ENCODE measurements at places on chromosomes 2 and 18. TPM values are rescaled to one million over a fixed set of nuclear protein-coding genes. Genes with fewer than 3 reads are reported as not detected.

TMEM163 gene
- total RNA-seq: 0.21 TPM

DHRS9 gene
- total RNA-seq: not detected

CNOT11 gene
- 50.0 TPM for total RNA-seq

- no peaks in the 10 kb centered on the region for H3K4me1 ChIP-seq
- no peak for DNase-seq
- H3K36me3 ChIP-seq: peaks cover 77% of the 10 kb centered on the region
- no peak overlapping the region for H3K27ac ChIP-seq
These were observed 7.3 kb downstream of the CEBPZ start for GRCh38 chr2:37224063-37224462.

DNA sequence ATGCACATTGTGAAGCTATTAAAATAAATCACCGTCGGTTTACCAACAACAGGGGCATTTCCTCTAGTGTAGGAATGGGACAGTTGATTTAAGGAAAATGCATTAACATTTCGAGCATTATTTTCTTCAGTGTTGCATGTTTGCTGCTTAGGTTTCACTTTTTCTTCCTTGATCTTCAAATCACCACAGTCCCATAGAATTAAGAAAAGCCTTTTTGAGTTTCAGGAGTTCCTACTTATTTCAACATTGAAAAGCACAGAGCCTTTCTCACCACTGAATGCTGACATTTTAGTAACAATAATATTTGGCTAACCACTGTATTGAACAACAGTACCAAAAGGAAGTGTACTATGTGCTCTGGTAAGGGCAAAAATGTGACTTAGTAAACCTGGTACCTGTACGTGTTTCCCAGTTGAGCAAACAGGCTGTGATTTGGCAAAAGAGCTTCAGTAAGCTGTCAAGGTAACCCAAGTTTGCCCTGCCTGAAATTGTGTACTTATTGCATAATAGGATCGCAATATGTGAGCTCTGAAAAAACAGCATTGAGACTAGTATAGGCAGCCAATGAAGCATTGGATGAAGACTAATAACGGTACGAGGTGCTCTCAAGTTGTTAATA, 2.2 kb downstream of the LRRTM4 start:
- no peak for DNase-seq
- H3K27ac ChIP-seq: no peak overlapping the region

C2orf66 gene
- total RNA-seq: 0.20 TPM

RNU2-63P gene
- total RNA-seq: 12.2 TPM

DNA sequence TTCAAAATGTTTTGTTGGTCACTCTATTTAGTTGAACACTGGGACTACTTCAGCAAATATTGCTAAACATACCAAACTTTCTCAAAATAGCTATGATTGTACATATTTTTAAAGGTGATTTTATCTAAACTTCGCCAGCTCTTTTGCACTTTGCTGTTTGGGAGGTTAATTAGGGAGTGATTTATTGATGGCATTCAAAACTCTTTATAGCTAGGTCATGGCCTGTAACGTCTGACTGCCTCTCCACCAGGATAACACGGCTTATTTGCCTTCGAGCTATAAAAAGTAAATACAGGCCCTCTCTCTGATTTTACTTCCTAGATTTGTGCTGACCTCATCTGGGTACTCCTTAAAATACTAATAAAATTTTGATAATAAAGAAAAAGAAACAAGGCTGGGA, 931.9 kb downstream of the DCDC2C start:
- no peaks in the 10 kb centered on the region for H3K4me1 ChIP-seq
- no peak for DNase-seq
- no peaks in the 10 kb centered on the region for H3K27me3 ChIP-seq
- no peak overlapping the region for H3K27ac ChIP-seq
- no peak overlapping the region for H3K4me3 ChIP-seq

- H3K4me1 ChIP-seq: no peaks in the 10 kb centered on the region
- no peak overlapping the region for H3K4me3 ChIP-seq
- no peak overlapping the region for H3K27ac ChIP-seq
- DNase-seq: no peak
- no peaks in the 10 kb centered on the region for H3K36me3 ChIP-seq
These were observed 142.9 kb downstream of the RNF144A start for GRCh38 chr2:7060156-7060555.

DNA sequence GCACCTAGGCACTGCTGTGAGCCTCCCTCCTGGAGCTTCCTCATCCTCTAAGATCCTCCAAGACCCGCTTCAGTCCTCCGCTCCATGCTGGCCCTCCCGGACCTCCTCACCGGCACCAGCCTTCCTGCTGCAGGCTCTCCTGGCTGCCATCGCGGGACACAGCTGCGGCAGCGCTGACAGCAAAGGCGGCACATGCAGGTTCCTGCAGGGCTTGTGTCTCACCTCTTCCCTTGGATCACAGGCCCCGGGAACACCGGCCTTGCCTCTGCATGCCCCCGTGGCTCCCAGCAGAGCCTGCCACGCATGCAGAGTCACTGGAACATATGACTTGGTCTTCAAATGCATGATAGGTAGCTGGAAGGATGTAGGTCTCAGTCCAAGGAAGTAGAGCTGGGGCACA, 67.2 kb downstream of the PTGR3 start:
- H3K27ac ChIP-seq: no peak overlapping the region
- H3K36me3 ChIP-seq: no peaks in the 10 kb centered on the region
- no peaks in the 10 kb centered on the region for H3K4me1 ChIP-seq
- DNase-seq: peak; percentile 24
- H3K27me3 ChIP-seq: no peaks in the 10 kb centered on the region
- no peak overlapping the region for H3K4me3 ChIP-seq

DNA sequence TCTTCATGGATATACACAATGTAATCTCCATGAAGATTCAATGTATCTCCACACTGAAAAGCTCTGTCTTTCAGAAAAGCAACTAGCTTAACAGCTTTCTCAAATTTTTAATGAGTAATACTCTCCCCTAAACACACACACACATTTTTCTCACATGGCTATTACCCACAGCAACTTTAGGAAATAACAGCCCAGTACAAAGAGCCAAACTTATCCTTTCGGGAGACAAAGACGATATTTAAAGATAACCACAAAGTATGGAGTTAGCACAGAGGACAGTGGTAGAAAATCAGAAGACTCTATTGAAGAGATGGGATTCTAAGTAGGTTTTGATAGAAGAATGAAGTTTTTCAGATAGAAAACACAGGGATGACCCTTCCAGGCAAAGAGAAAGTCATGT, 394.9 kb upstream of the TRIB2 start:
- H3K4me1 ChIP-seq: no peaks in the 10 kb centered on the region
- H3K4me3 ChIP-seq: no peak overlapping the region
- H3K27me3 ChIP-seq: no peaks in the 10 kb centered on the region
- no peak for DNase-seq
- no peak overlapping the region for H3K27ac ChIP-seq

GRCh38 chr2:37907501-37908225, 17.4 kb upstream of the RMDN2 start:
- no peak overlapping the region for H3K27ac ChIP-seq
- H3K4me3 ChIP-seq: no peak overlapping the region
- H3K4me1 ChIP-seq: no peaks in the 10 kb centered on the region
- no peak for DNase-seq

- no peaks in the 10 kb centered on the region for H3K36me3 ChIP-seq
- H3K4me1 ChIP-seq: no peaks in the 10 kb centered on the region
- no peak overlapping the region for H3K4me3 ChIP-seq
- no peak for DNase-seq
These were observed 608.2 kb upstream of the NETO1 start for GRCh38 chr18:73476031-73476430.

GRCh38 chr2:26668856-26669750, 23.4 kb upstream of the KCNK3 start:
- peak; percentile 40 for DNase-seq
- H3K4me3 ChIP-seq: no peak overlapping the region
- no peaks in the 10 kb centered on the region for H3K27me3 ChIP-seq
- no peak overlapping the region for H3K27ac ChIP-seq
- H3K4me1 ChIP-seq: no peaks in the 10 kb centered on the region

DNA sequence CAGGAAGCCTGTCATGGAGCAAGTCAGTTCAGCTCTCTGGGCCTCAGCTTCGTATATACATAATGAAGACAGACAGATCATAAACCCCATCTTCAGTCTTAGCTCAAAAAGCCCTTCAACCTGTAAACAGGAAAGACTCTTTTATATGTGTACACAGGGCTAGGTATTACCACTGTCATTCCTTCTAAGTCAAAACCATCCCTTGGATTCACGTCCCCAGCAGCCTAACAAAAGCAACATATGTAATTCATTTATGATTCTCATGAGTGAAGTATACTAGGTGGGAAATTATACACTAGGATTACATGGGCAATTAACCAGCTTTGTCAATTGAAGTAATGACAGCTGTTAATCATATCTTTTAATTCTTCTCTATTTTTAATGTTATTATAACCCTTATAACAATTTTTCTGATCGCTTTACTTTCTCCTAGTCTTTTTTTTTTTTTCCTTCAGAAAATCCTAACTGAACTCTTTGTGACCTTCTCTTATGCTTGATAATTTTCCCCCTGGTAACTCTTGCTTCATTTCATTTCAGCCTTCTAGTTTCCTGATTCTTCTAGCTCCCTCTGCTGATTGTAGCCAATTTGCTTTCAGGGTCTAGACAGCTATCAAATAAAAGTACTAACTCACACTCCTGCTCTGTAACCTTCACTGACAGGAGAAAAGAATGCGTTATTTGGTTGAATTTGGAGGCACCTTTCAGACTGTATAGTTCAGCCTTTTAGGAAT, 99.7 kb downstream of the RBM43 start:
- no peaks in the 10 kb centered on the region for H3K36me3 ChIP-seq
- no peak for DNase-seq
- no peak overlapping the region for H3K4me3 ChIP-seq

- H3K4me1 ChIP-seq: no peaks in the 10 kb centered on the region
- H3K27me3 ChIP-seq: no peaks in the 10 kb centered on the region
- H3K27ac ChIP-seq: no peak overlapping the region
- peaks cover 85% of the 10 kb centered on the region for H3K36me3 ChIP-seq
- no peak for DNase-seq
These were observed 70.5 kb downstream of the PRPF40A start for GRCh38 chr2:152646775-152647174.

GRCh38 chr2:199955007-199955338, 318 bp downstream of the TYW5 start:
- H3K27me3 ChIP-seq: no peaks in the 10 kb centered on the region
- peak overlapping the region; percentile 99 for H3K4me3 ChIP-seq
- no peaks in the 10 kb centered on the region for H3K4me1 ChIP-seq
- DNase-seq: no peak
- peak overlapping the region; percentile 93 for H3K27ac ChIP-seq

DNA sequence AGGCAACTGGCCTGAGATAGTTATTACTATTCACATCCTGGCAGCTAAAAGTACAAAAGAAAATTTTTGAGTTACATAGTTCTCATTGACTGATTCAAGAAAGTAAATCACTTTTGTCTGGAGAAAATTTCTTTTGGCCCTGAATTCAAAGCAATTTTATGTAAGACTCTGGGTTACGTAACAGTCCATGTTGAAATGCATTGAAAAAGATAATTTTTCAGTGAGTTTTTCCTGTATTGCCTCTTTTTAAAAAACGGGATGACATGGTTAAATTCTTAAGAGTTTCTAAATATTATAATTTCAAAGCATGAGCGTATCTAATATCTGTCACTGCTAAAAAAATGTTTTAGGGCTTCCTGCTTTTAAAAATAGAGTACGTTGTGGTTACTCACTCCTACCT, 72.7 kb downstream of the ANKRD12 start:
- H3K27me3 ChIP-seq: no peaks in the 10 kb centered on the region
- no peak overlapping the region for H3K4me3 ChIP-seq
- no peak for DNase-seq
- no peaks in the 10 kb centered on the region for H3K4me1 ChIP-seq
- H3K27ac ChIP-seq: no peak overlapping the region

CABYR gene
- 11.1 TPM for total RNA-seq
